ENCODE measurements at places on chromosomes 7 and 10.

- no peak for DNase-seq
Observed at GRCh38 chr7:149728491-149729375, 44.7 kb downstream of the ZNF467 start.

DNA sequence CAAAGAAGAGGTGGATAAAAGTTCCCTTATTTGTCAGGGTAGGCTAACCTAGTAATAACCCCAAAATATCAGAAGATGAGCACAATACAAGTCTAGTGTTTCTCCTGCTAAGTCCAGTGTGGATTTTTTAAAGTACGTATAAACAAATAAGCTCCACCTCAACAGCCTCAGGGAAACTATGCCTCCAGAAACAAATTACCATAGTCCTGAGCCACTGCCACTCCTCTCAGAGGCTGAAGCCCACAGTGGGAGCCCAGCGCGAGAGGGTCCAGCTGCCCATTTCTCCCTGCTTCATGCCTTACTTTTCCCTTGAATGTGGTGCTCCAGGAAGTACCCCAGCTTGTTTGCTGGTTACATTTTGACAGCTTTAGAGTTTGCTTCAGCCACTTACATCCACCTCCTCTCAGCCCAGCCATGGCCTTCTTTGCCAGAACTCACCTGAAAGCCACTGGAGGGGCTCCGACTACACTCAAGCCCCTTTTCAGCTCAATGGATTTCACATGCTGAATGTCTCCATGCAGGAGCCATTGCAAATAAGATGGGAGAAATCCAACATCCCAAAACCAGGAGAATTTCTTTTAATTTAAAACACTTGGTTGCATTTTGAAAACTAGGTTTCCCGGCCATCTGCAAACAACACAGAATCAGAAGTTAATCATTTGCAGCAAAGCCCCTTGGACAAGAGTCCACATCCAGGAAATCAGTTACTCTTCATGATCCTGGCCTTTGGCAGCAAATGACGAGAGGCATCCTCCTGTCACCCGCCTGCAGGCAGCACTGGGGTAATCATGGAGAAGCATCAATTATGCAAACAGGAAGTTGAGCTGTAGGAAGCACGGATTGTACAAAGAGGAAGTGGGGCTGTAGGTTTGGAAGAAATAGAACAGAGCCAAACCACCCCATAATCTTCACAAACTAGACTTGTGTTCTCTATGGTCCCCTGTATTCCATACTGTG lies 138.1 kb downstream of the HERPUD2 start:
- no peak for DNase-seq

GRCh38 chr7:2864999-2865670 lies 21.0 kb upstream of the GNA12 start:
- peak; percentile 83 for DNase-seq

- DNase-seq: no peak
Observed at GRCh38 chr7:69654849-69655707, 56.8 kb downstream of the AUTS2 start.

GRCh38 chr10:22959950-22960349 lies 32.1 kb downstream of the ARMC3 start:
- DNase-seq: no peak

- DNase-seq: no peak
Observed at GRCh38 chr10:72316386-72316700, 38.4 kb downstream of the DNAJB12 start.

DNA sequence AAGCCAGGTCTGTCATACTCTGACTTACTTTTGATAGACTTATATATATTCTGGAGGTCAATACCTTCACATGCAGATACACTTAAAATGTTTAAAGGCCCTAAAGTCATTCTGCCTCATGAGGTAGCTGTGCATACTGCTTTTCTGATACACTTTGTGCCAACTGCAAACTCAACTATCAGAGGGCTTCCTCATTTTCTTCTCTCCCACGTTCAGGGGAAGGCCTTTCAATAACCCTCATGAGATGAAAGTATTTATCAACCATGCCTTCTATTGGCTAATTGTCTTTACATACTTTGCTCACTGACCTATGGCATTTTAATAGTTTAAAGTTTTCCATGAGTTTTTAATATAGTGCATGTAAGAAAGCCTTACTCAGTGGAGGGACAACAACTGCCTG lies 112.7 kb upstream of the AMPH start:
- no peak for DNase-seq

GRCh38 chr10:116663342-116663741 lies 42.6 kb downstream of the PNLIPRP2 start:
- no peak for DNase-seq

DNA sequence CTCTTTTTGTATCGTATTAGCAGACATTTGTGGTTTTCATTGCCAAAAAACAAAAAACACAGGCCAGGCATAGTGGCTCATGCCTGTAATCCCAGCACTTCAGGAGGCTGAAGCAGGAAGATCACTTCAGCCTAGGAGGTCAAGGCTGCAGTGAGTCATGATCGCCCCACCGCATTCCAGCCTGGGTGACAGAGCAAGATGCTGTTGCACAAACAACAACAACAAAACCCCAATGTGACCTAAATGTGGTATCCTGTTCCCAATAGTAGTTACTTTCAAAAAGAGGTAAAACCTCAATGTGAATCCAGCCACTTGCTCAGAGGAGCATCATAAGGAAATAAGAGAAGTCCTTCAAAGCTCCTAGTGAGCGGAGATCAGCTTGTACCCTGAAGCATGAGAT lies 45.8 kb upstream of the SKAP2 start:
- DNase-seq: no peak

DNA sequence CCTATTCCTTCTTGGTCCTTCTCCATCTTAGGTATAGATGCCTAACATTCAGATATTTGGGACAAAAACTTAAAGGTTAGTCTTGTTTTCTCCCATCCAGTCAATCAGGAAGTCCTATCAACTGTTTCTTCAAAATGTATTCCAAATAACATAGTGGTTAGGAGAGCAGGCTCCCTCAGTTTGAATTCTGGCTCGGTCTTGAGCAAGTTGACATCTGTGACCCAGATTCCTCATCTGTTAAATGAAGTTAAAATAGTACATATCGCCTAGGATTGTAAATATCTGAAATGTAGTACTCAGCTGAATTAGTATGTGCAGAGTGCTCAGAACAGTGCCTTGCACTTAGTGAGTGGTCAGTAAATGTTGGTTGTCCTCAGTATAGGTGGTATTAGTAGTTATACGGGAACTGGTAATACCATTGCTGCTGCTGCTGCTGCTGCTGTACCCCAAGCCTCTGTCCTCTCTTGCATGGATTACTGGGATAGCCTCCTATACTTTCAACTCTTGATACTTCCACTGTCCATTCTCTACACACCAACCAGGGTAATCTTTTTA lies 58.6 kb downstream of the RALA start:
- DNase-seq: no peak

- DNase-seq: peak; percentile 45
Observed at GRCh38 chr10:44990302-44990655, 10.4 kb upstream of the ZNF22 start.

GRCh38 chr7:33751443-33751842 lies 153.9 kb upstream of the BMPER start:
- DNase-seq: no peak

DNA sequence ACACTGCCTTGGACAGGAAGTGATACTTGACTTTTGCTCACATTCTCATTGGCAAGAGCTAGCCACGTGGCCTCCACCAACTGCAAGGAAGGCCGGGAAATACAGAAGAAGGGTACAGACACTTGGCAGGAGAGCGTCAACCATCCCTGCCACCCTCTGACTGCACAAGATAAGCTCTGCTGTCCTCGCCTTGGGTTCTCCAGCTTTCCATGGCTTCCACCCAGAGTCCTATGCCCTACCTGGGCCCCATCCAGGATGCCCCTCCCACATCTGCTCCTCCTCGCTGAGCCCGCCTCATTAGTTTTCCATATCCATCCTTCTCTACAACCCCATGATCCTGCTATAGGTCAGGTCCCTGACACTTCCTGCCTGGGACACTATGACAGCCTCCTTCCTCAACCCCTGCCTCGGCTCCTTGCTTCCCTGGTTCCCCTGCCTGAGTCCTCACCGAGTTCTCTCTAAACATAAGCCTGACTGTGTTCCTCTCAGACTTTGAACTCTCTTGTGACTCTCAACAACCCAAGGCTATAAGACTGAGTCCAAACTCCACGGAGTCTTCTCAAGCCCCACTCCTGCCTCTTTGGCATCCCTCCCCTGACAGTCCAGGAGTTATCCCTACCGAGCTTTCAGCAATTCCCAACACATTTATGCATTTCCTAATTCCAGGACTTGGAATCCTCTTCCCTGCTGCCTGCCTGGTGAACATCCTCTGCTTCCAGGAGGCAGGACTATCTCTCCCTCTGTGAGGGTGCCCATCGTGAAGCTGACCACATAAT lies 23.2 kb upstream of the GDF10 start:
- DNase-seq: peak; percentile 25

- no peak for DNase-seq
Observed at GRCh38 chr7:2947058-2947780, 96.4 kb downstream of the CARD11 start.

DNA sequence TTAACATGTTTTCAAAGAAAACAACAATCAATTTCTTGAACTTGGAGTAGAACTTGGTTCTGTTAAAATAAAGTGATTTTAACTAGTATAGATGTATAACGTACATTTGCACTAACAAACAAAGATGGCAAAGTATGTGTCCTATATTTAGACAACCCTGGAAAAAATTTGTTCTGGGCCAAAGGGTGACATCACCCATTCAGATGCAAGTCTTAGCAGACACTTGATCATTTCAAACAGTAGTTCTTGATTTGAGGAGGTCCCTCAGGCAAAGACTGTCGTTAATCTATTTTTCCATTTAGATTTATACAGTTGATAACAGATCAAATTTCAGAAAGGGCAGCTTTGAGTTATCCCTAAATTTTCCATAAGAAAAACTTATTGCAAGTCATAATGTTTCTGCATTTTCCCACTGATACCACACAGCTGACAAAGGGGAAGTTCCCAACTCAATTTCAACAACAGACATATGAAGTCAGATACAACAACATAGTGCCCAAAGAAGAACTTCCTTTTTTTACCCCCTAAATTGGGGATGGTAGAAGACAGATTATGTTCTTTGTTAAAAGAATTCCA lies 5.2 kb downstream of the NMT2 start:
- no peak for DNase-seq

- DNase-seq: no peak
Observed at GRCh38 chr10:5496261-5497250, 2.8 kb downstream of the CALML5 start.

DNA sequence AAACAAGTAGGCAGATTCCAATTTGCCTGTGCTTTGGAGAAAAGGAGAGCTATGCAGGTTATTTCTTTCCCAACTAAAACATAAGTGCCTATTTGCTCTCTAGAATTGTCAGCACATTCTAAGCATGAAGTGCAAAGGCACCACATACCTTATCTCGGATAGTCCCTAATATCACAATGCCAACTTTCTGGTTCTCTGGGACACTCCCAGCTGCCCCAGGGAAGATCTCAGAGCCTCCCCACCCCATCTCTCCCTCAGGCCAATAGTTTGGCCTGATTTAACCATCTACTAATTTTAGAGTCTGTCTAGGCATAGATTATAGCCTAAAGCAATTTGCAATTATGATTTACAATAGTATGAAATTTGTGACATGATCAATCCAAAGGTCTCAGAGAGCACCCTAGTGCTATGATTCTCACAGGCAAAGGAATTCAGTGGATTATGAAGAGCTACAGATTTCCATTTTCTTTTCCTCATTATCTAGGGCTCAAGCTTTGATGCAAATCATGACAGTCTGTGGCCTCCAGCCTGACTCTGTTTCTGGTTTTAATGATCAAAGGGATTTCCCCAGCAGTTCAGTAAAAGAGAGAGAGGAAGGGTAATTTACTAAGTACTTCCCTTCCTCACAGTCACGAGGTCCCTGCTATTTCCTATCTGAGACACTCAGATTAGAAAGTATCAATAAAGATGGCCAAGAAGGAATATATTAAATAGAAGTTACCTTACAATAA lies 29.0 kb upstream of the IL6 start:
- DNase-seq: no peak

DNA sequence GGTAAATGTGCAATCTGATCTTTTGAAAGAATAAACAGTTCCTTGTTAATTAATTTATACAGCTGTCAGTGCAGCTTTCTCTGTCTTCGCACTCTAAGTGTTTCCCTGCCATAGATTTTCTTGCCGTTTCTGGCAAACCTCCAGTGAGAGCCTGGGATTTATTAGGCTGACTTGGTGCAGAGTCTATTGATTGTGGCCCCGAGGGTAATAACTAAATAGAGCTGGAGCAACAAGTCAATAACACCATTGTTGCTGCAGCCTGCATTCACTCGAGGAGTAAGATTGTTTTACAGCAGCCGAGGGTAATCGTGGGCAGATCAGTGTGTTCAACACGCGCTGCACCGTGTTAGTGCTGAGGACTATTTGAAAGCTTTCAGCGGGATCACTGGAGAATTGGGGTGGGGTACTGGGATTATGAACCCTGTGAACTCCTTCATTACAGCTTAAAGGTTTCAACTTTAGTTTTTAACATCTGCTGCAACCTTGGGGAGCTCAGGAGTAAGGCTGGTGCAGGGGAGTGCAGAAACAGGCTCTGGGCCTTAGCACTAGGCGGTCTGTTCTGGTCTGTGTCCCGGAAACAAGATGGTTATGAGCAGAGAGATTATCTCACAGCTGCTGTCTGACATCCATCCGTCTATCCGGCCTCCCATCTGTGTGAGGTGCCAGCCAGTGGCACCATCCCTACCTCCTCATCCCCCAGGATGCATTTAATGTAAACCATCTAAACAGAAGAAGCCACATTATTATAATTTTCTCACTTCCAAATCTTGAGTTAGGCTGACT lies 174.0 kb upstream of the TCF7L2 start:
- no peak for DNase-seq

- DNase-seq: no peak
Observed at GRCh38 chr10:8084799-8085198, 30.3 kb downstream of the GATA3 start.

- DNase-seq: peak; percentile 66
Observed at GRCh38 chr10:33008499-33009243, 50.6 kb upstream of the ITGB1 start.

- no peak for DNase-seq
Observed at GRCh38 chr7:36658335-36659171, 65.7 kb downstream of the AOAH start.

DNA sequence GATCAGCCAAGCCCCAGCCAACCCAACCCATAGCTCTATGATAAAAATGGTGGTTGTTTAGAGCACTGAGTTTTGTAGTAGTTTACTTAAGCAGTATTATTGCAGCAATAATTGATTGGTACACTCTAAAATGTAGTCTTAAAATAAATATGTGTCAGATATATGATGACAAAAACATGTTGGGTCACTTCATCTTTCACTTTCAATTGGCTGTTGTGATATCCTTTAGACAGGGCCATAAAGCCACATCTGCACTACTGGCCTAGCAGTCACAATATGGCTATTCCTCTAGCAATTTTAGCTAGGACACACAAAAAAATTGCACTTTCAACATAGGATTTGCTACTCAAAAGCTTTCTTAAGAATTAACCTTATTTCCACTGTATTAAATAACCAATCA lies 5.9 kb upstream of the CAV1 start:
- DNase-seq: no peak
